ENCODE measurements at places on chromosomes 1 and 21. TPM values are rescaled to one million over a fixed set of nuclear protein-coding genes. Genes with fewer than 3 reads are reported as not detected.
A peak's percentile ranks its signal among the peaks of the same experiment; 100 is the strongest.

DNA sequence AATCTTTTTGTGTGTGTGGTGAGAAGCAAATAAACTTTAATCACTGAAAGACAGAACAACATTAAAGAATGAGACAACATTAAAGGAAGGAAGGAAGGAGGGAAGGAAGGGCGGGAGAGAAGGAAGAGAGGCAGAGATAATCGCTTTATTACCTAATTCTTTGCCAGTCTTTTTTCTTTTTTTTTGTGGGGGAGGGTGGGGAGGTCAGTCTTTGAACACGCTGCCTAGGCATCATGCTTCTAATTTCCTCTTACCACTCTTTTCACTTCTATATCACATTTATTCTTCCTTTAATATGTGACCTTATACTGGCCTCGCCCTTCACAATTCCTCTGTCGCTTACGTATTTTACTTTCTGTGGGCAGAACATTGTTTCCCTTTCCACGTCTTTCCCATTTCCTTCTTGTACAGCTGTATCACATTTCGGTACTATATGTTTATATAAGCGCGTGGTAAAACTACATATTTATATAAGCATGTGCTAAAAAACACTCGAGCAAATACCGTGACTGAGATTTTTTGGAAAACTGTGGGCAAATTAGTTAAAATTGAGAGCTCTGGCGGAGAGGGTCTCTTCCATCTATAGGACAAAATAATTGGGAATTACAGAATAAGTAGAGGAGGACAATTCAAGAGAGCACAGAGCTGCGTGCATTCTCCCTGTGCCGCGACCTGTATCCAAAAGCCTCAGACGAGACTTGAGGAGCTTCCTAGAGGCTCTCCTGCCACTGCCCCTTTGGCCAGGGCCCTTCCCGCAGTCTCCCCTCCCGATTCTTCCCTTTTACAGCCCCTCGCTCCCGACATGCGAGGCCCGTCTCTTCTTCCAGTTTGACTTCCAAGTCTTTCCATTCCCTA is 823 bp upstream of the PRKAA2 start:
- DNase-seq, result peak; percentile 18

DNA sequence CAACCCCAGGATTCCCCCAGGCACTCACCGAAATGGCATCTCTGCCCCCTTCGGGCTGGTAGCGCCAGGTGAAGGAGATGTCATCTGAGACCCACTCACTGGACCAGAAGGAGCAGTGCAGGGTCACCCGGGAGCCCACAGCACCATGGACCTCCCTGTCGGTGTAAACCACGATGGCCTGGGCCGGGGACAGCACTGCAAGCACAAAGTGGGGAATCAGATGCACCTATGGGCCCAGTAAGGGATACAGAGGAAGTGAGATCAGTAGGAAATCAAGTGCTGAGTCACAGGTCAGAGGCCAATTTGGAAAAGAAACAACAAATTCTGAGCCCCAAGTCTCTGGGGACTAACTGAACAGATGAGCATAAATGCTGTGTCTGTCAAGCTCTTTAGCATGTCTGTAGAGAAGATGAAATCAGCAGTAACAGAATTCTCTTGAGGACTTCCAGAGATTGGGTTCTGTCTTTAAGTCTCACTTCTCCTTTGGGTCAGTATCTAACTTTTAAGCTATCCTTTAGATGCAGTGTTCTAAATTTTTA is 2.5 kb downstream of the MPZ start:
- DNase-seq, result no peak

DNA sequence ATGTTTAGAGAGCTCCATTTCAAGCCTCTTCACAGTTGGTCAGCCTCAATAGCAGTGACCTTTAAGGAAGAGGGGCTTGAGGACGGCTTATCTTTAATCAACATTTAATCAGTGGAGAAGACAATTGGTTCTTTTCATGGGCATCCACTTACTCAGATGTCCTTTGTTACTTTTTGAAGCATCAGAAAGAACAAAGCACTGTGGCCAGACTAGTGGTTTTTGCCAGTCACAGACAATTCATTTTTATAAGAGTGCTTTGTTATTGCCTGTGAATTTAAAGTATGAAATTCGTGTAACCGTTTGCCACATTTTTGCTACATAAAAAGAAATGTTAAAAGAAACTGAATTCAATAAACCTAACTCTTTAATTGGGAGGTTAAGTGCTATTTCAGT is 222.8 kb downstream of the TPR start:
- no peak for DNase-seq

GRCh38 chr21:14722841-14723483 is 176.8 kb upstream of the SAMSN1 start:
- DNase-seq, result no peak

GRCh38 chr21:22582026-22582425 is 1583.8 kb downstream of the NCAM2 start:
- DNase-seq, result no peak

GRCh38 chr1:145778146-145778540 is 45.8 kb downstream of the RNF115 start:
- no peak for DNase-seq

Gene OLFML2B
- 7.1 TPM for total RNA-seq

GRCh38 chr1:58714544-58714943 is 14.7 kb upstream of the MYSM1 start:
- no peak for DNase-seq

DNA sequence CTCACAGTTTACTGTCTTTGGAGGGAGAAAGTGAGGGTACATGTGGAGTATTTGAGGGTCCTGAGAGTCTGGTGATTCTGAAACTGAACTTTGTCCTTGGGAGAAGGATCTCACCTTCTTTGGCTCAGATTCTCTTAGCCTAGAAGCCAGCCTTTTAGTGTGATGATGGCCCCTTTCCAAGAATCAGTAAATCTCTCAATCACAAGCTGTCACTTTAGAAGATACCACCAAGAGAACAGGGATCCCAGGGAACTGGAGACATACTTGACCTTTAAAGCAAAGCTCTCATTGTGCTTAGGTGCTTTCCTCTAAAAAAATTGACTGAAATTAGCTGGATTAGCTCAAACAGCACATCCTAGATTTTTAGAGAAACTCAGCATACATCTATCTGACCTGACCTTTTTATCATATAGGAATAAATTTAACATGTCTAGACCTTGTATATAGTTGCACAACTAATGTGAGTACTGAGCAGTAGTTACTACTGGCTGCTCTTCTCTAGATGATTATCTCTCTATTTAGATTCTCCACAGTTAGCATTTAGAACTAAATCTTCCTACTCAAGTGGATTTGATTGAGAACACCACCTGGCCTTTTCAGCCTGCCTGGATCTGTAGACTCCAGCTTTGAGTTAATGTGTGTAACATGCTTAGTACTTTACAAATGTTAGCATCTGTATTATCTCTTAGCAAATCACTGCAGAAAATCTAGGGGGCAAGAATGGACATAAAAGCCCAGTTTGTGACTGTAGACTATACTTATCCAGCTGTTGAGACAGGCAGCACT is 157.7 kb downstream of the MAST2 start:
- DNase-seq, result no peak

GRCh38 chr1:78619803-78620579 is at the start of gene IFI44L:
Gene IFI44L (plus strand): TSS chr1:78620448. CDS start chr1:78627916, 7,468 bp downstream.
- peak; percentile 48 for DNase-seq

Gene SPRR3
- not detected for total RNA-seq

- DNase-seq, result no peak
These were observed 22.2 kb upstream of the SCAF4 start for GRCh38 chr21:31753949-31754707.

DNA sequence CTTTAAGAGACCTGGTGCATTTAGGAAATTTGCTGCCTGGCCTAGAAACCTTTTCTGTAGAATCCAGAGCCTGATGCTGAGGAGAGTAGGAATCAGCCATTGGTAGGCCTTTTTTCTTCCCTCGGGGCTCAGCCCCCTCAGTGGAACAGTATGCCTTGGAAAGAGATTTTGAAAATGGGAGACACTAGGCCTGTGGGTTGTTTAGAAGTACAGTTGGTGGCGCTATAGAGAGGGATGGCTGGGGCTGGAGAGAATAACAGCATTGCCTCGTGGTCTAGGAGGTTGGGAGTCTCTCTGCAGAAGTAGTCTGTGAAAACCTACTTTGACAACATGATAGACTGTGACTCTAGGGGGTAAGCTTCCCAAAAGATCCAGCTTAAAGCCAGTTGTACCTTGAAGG is 8.2 kb downstream of the KIF2C start:
- no peak for DNase-seq

GRCh38 chr1:229186373-229187056 is 84.4 kb upstream of the RAB4A start:
- DNase-seq, result no peak

DNA sequence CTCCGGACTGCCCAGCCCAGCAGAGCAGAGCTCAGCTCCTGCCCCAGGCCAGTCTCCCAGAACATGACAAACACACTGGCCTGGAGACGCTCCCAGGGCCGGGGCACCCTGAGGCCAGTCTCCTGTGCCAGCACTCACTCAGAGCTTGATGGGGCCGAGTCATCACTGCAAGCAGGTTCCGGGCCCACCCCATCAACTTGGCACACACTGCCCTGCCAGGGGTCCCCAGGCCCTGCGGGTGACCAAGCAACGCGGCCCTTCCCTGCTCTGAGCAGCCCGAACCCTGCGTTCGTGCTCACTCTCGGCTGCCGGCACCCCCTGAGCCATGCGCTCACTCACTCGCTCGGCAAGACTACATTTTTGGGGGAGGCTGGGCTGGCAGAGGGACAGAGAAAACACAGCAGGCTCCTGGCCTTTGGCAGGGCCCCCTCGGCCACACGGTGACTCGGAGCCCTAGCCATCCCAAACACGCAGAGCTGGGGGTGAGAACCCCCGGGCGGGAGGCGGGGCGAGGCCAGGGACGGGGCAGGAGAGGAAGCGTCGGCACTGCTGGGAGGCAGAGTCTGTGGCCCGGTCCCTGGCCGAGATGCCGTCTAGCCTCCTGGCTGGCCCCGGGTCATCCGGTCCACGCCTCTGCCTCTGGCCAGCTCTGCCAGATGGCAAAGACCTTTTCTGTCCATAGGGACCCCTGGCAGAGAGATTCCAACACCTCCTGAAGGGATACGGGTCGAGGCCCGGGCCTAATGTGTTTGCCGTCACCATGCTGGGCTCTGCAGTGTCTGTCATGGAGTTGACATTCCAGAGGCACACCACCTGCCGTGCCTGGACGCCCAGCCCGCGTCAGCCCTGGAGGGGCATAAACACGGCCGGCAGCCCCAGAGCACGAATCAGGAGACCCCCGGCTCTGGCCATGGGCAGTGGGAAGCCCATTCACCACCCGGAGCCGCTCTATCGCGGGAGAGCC is 68.0 kb downstream of the MEGF6 start:
- no peak for DNase-seq

DNA sequence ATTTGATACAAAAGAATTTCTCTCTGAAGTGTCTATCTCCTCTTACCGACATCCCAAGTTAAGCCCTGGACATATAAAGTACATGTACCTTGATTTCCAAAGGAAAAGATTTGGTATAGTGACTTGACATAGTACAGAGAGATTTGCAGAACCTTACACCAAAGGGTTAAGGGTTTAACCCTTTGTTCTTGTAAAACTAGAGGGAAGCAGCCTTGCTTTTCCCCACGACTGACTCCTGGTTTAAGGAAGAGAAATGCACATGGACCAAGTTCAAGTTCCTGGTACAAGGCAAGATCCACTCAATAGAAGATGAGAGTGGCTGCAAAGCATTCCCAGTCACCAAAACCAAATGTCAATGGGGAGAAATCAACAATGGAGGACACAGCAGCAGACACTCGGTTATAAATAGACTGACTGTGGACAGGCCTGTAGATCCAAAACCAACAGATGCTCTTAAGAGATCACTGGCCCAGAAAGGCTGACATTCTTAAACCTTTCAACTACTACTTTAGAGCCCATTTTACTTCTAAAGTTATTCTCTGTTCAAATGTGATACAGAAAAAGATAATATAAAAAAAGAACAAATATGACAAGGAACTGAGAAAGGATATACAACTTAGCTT is 69.4 kb downstream of the PUM1 start:
- DNase-seq, result no peak

DNA sequence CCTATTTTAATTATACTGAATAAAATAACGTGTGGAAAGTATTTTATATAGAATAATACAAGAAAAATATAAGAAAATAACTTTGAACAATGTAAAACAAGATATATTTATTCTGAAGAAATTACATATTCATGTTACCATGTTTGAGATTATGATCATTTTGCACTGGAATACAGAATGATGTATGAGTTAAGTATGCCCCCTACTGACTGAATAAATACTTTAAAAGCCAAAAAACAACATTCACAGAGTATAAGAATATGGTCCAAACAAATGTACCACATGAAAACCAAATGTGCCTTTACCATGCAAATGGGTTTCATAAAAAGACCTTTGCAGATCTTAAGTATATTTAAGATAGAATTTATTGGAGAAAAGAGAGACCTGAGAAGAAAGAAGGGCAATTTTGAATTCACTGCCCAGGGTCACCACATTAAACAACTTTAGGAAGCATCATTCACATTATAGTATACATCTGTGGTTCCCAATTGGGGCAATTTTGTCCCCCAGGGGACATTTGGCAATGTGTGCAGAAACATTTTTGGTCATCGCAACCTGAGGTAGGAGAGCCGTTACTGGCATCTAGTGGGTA is 136.6 kb upstream of the GFI1 start:
- no peak for DNase-seq

Gene LENEP
- total RNA-seq, result not detected

Gene TAS1R3
- total RNA-seq, result 0.31 TPM

DNA sequence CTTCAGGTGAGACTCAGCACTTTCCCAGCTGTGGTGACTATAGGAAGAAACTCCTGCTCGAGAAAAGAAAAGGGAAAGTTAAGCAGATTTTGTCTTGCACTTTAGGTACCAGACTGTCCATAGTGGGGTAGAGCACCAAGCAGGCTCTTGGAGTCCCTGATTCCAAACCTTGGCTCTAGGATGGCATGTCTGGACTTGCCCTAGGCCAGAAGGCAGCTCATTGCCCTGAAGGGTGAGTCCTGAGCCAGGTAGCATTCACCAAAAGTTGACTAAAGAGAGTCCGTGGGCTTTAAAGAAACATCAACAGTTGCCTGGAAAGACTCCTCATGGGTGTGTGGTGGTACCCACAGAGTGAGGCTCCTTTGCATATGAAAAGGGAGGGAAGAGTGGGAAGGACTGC is 145.2 kb upstream of the SNX7 start:
- DNase-seq, result no peak

Gene OR2L13
- not detected for total RNA-seq

- no peak for DNase-seq
These were observed 11.1 kb downstream of the BATF3 start for GRCh38 chr1:212688341-212689047.

Gene SMCP
- not detected for total RNA-seq

GRCh38 chr1:109509176-109510134 is at the start of gene AMIGO1:
Gene AMIGO1 (minus strand): TSS chr1:109509727. CDS start chr1:109508912, 815 bp downstream.
- DNase-seq, result peak; percentile 71

GRCh38 chr1:225944951-225945350 is 3.9 kb upstream of the LEFTY2 start:
- no peak for DNase-seq

- DNase-seq, result no peak
These were observed 7.1 kb downstream of the SLC37A1 start for GRCh38 chr21:42520628-42521253.

- no peak for DNase-seq
These were observed 66.6 kb downstream of the CD34 start for GRCh38 chr1:207844371-207844770.

DNA sequence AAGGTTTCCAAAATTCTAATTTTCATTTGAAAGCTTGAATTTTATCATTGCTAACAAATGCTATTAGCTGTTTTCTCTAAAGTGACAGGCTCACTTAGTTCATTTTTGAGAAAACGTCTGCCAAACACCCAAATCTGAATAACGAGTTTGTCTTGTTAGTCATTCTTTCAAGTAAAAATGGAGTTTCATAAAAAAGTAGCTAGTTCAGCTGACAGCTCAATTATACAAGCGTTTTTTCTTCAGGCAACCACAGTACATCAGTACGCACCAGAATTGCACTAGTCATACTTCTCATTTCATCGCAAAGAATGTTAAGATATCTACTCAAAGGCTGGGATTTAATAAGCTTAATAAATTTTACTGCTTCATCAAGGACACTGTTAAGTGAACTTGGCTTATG is 72.3 kb upstream of the SLFNL1 start:
- no peak for DNase-seq
